Naive B cell (primary cell): ENCODE measurements at places on chromosomes 2 and 18.

DNA sequence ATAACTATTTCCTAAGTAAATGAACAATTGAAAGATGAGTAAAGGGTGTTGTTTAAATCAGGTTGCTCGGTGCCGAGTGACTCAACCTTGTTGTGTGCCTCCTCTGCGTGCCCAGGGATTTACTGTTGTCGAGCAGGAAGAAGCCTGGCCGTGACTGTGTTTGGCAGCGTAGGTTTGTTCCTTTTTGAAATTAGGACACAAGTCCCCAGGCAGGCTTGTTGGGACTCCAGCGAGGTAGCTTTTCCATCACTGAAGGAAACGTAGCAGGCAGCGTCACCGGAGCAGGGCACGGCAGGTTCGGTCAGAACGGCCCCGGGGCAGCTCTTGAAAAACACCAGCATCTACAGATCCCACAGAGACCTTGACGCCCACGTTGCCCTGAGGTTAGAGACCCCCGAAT, 48.6 kb downstream of the TMEM18 start:
- DNase-seq, result no peak

DNA sequence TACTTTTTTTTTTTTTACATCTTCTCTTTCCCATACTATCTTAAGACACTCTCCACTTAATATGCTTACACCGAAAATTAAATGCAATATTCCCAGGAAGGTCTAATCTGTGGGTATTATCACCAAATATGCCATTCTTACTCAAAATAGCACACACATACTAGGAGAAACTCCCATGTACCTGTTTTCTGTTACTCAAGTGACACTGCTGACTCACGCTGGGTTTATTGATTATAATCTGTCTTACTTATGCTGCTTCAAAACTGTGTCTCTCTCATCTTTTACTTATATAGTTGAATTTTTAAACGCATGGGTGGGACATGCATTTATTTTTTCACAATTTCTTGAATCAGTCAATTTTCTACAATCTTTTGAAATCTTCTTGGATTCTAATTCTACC, 29.9 kb downstream of the MRPL19 start:
- DNase-seq, result no peak

- DNase-seq, result no peak
Observed at GRCh38 chr18:9483526-9483925, 8.2 kb downstream of the RALBP1 start.

- DNase-seq, result no peak
Observed at GRCh38 chr18:31261792-31262582, 56.0 kb upstream of the DSG1 start.

GRCh38 chr2:46202987-46203386, 94.2 kb upstream of the EPAS1 start:
- no peak for DNase-seq

DNA sequence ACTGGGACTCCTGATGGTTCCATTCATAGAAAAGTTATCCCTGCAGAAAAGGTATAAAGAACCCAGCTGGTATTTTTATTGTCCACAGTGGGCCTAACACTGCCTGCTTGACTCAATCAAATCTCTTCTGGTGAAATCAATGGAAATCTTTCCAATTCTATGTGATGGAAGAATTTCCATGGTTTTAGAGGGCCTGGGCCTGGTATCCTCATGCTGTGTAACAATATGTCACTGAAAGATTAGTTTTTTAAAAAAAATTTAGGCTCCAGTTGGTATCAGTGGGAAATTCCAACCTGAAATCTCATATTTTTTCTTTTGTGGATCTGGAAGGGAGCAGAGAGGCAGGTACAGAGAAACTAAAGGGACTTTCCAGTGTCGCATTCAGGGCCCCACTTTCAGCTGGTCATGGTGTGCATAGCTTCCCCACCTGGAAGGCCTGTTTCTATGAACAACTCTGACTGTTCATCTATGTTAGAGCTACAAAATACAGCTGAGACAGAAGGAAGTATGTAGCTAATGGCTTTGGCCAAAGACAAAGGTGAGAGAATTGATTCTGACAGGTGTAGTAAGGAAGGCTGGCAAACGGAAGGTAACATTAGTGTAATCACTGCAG, 20.9 kb downstream of the NEB start:
- no peak for DNase-seq

GRCh38 chr2:128306081-128306930, 12.4 kb downstream of the HS6ST1 start:
- DNase-seq, result no peak

- no peak for DNase-seq
Observed at GRCh38 chr2:147373800-147374422, 470.9 kb upstream of the ACVR2A start.

DNA sequence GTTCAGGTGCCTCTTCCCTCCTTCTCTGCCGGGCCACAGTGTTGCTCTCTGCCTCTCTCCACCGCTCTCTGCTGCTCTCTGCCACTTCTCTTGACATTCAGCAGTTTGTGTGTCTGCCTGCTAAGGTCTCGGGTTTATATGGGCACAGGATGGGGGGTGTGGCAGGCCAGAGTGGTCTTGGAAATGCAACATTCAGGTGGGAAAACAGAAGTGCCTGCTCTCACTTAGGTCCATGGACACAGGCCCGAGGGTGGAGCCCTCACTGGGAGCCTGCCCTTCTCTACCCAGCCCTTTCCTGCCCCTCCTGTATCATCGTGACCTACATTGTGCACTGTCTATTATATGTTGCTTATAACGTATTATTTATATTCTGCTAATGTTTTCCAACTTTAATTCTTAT, 120.8 kb upstream of the TMEM18 start:
- DNase-seq, result no peak

- no peak for DNase-seq
Observed at GRCh38 chr2:42924418-42924886, 132.1 kb upstream of the HAAO start.

- DNase-seq, result peak; percentile 29
Observed at GRCh38 chr2:231245249-231246094, 47.0 kb downstream of the ARMC9 start.

DNA sequence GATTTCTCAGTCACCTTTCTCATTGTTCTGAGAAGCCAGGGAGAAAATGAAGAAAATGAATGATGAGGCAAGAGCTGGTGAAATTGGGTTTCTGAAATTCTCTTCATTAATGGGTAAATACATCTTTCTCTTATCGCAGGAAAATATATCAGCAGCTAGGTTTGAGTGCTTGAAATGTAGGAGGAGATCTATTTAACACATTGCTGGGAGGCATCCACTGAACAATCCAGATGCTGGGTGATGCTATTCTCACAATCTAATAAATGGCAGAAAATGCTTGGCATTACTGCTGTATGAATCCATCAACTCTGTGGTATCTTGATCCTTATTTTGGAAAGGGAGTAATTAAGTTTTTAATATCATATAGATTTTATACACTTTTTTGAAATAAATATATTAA, 199.6 kb upstream of the LRP1B start:
- DNase-seq, result no peak

DNA sequence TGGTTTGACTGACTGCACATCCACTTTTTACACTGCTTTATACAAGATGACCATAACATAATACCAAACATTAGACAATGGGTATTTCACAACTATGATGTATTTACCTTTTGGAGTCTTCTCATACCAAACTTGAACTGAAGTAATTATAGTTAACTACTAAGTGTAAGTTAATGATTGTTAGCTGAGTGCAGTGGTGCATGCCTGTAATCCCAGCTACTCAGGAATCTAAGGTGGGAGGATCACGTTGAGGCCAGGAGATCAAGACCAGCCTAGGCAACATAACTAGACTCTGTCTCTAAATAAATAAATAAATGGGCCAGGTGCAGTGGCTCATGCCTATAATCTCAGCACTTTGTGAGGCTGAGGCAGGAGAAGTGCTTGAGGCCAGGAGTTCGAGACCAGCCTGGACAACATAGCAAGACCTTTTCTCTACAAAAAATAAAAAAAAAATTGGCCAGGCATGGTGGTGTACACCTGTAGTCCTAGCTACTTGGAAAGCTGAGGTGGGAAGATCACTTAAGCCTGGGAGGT, 44.9 kb upstream of the ORC2 start:
- DNase-seq, result no peak

- no peak for DNase-seq
Observed at GRCh38 chr2:43292851-43293743, 66.7 kb upstream of the ZFP36L2 start.

- no peak for DNase-seq
Observed at GRCh38 chr2:136796339-136796738, 31.0 kb downstream of the THSD7B start.

GRCh38 chr2:63424329-63425078, 163.8 kb downstream of the WDPCP start:
- peak; percentile 2 for DNase-seq

DNA sequence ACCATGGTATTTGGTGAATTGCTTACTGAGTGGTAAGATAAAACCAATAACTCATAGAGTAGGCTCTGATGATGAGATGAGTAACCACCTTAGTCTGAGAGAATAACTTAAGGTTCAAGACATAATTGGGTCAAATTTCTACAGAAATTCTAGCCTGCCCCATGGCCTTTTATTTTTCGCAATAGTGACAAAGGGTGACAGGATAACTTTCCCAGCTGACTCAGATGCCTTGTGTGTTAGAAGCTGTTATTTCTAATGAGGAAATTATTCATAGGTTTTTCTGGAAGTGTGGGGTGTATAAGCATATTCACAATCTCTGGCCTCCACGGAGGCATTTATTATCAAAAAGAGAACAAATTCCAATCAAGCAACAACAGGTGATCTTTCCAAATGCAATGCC, 159.0 kb downstream of the NUP35 start:
- DNase-seq, result no peak
